IMR-90 (cell line): ENCODE measurements at places on chromosomes 7 and 10. TPM values are rescaled to one million over a fixed set of nuclear protein-coding genes. Genes with fewer than 3 reads are reported as not detected.

DNA sequence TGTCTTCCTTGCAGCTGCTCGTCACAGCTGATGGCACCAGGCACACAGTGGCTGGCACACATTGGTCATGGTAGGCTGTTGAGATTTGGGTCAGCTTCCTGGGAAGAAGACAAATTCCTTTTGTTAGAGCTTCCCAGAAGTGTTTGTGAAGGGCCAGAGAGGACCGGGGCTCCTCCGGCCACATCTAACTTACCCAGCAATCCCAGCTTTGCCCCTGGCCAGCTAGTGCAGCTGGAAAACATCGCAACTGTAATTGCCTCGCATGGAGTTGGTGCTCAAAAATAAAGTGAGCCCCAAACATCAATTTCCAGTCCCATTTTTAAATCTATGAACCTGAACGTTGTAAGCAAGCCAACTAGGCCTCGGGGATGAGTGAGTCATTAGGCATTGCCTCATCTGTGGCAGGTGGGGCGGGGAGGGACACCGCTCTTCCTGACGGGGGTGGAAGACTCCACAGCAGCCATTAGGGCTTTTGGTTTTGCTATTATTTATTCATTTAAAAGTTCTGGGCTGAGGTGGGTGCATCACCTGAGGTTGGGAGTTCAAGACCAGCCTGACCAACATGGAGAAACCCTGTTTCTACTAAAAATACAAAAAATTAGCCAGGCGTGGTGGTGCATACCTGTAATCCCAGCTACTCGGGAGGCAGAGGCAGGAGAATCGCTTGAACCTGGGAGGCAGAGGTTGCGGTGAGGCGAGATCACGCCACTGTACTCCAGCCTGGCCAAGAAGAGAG, 12.4 kb downstream of the CPA5 start:
- DNase-seq = peak; percentile 91

- no peak for DNase-seq
Observed at GRCh38 chr7:6631605-6632004, 5.5 kb upstream of the ZNF316 start.

DNA sequence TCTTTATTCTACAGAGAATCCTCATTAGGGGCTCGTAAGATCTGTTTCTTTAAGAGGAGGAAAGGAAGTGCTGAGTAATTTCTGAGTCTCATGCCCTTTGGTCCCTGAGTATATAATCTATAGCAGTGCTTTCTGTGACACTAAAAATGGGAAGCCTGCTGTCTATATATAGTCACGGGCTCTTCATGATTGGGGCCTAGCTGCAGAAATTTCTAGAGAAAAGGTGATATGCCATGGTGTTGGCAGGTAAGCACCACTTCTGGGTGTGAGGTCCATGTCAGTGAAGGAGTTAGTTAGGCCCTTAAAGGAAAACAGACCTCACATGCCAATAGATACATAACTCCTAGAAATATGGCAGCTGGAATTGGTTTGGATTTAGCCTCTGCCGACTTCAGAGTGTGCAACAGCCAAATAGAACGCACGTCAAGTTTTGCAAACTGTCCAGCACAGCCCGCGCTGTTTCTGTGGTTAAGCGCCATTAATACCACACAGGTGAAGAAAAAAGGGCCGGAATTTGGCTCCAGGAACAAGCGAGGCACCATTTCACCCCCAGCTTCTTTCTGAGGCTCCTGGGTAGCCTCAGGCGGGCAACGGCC, 123.2 kb downstream of the TACC2 start:
- peak; percentile 76 for DNase-seq

DNA sequence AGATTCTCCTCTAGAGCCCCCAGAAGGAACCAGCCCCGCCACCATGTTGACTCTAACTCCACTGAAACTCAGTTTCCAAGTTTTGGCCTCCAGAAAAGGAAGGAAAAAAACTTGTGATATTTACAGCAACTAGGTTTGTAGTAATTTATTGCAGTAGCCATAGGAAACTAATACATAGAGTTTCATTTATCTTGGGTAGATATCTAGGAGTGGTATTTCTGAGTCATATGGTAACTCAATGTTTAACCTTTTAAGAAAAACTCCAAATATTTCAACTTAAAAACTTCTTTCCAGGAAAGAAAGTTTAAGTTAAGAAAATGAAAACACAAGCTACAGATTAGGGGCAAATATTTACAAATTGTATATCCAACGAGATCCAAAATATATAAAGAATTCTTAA, 576.7 kb downstream of the KCNMA1 start:
- peak; percentile 23 for DNase-seq

DNA sequence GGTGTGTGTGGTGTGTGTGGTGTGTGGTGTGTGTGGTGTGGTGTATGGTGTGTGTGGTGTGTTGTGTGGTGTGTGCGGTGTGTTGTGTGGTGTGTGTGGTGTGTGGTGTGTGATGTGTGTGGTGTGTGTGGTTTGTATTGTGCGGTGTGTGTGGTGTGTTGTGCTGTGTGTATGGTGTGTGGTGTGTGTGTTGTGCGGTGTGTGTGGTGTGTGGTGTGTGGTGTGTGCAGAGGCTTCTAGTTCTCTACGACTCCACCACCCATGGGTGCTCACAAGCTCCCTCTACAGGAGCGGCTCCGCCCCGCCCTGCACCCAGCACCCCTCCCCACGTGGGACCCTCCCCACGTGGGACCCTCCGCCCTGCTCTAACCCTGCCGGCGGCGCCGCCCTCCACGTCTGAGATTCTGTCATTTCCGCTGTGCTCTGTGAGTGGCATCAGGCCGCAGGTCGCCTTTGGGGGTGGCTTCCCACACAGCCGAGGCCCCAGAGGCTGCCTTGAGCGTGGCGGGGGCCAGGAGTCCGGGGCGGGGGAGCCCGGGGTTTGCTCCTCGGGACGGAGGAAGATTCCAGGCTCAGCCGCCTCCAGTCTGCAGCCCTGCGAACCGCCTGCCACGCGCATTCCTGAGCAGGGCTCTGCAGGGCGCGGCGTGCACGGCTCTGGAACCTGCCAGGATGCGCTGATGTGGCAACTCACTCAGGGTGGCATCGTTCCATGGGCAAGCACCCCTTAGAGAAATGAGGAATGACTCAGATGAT, 37.0 kb upstream of the DNAJB6 start:
- DNase-seq = no peak

GRCh38 chr10:46285300-46285699, 1.5 kb upstream of the ANTXRL start:
- no peak for DNase-seq

DNA sequence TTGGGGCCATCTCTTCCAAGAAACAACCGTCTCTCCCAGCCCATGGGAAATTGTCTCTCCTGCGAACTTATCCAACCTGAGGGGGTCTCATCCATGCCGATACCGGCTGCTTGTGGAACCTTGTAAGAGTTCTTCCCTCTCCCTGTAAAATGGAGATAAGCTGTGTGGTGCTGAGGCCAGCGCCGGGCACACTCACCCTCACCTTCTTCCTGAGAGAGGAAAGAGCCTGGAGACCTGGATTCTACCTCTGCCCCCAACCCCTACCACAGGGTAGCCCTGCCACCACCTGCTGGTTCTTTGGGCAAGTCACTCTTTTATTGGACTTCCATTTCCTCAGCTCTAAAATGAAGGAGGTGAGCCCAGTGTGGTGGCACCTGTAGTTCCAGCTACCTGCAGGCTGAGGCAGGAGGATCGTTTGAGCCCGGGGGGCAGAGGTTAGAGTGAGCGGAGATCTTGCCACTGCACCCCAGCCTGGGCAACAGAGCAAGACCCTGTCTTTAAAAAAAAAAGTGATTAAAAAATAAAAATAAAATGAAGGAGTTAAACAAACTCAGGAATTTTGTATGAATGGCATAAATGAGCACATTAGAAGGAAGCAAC, 38.4 kb upstream of the PSAP start:
- no peak for DNase-seq

DNA sequence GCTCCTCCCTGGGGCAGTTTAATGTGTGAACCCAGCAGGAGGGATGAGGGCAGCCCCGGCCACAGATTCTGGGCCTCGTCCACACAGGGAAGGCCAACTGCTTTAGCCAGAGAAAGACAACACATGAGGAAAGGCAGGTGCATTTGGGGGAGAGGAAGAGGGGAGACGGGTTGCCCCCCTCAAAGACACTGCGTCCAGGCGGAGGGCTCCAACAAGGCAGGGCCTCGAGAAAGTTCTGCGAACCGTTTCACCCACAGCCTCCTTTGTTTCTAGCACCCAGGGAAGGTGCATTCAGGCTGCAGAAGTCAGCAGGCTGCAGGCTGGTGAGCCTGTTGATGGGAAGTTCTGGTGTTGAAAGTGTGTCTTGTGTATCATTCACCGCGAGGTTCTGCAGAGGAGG, 10.1 kb downstream of the FOXL3 start:
- DNase-seq = no peak

DNA sequence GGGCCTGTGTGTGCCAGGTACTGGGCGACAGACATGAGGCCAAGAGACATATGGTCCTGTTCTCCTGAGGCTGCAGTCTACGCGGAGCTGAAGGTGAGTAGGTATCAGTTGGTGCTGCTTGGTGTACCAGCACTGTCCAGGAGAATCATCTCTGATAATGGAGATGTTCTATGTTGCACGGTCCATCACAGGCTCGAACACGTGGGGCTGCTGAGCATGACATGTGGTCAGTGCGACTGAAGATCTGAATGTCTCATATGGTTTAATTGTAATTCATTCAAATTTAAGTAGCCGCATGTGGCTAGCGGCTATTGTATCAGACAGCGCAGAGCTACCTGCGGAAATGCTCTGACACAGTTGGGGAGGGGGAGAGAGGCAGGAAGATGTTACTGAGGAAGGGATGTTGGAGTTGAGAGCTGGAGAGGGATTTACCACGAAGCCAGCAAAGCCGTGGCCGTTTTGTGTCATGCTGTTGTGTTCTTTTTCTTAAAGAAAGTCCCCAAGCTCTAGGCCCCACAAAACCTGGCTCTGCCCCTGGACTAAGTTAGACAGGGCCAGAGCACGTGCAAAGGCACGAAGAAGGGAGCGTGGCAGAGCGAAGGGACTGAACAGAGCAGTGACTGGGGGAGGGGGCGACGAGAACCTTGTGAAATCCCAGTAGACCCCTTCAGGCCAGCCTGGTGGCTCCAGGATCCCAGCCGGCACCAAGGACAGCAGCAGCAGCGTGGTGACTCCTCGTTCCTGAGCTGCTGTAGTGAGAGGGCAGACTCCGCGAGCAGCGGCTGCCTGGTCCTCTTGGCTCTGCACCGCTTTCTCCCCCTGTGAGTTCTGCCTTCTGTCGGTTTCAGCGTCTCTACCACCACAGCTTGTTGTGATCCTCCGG, 20.0 kb downstream of the SMKR1 start:
- no peak for DNase-seq

DNA sequence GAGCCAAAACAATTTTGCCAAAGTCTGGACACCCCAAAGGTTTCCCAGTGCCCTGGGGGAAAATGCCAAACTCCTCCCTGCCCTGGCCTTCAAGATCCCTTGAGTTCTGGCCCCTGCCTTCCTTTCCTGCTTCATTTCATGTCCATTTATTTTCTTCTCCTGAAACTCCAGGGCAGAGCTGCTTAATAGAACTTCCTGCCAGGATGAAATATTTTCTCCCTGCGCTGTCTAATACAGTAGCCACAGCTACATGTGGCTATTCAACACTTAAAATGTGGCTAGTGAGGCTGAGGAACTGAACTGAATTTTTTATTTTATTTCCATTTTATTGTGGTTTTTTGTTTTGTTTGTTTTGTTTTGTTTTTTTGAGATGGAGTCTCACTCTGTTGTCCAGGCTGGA, 49.6 kb downstream of the COL13A1 start:
- no peak for DNase-seq

GRCh38 chr10:70680899-70681730, 8.8 kb downstream of the ADAMTS14 start:
- DNase-seq = no peak

DNA sequence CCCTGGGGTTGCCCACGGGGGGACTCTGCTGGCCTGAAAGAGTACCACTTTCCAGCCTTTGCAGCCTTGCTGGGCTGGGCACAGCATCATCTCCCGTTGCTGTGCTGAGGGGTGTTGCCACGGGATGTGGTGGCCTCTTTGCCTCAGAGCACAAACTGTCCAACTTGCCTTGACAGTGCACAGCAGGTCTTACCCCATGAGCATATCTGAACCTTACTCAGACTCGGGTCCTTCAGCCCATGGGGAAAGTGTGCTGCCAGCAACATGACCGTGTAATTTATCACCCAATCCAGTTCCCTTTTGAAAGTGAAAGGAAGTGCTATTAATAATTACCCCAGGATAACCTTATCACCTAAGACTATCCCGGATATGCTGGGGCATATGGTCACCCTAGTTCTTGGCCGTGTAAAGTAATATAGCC, 46.8 kb downstream of the TBXAS1 start:
- DNase-seq = no peak

Gene ERVW-1
- not detected in 2 replicates for total RNA-seq

Gene IFIT1B
- total RNA-seq = not detected in 2 replicates

Gene NKX1-2
- not detected in 2 replicates for total RNA-seq

Gene CCDC136
- 7.7 and 8.3 TPM in 2 replicates for total RNA-seq
